ENCODE measurements at places on chromosomes 5 and 9.

DNA sequence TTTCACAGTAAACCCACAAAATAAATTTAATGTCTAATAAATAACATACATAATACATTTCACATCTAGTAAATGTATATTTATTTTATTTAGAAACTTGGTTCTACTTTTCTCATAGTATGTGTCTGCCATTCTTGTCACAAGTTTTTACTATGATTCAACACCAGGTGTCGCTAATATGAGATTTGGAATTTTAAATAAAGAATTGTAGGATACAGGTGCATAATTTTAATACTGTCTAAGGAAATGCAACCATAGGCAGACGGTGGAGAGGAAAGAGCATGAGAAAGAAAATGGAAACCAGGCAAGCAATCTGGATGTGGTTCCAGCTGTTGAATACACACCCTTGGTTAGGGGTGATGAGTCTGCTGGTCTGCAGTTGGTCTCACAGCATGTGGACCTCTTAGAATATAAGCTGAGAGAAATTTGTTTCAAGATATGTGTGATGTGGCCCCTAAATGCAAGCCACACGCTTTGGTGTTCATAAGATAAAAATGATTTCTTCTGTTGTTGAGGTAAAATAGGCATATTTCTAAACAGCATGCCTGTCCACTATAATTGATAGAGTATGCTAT lies 114.7 kb upstream of the TXNDC8 start:
- DNase-seq, result no peak

GRCh38 chr9:96343515-96344360 lies 39.8 kb downstream of the SLC35D2 start:
- DNase-seq, result no peak

- DNase-seq, result no peak
Measured at GRCh38 chr5:112646139-112646936, 91.3 kb upstream of the APC start.

DNA sequence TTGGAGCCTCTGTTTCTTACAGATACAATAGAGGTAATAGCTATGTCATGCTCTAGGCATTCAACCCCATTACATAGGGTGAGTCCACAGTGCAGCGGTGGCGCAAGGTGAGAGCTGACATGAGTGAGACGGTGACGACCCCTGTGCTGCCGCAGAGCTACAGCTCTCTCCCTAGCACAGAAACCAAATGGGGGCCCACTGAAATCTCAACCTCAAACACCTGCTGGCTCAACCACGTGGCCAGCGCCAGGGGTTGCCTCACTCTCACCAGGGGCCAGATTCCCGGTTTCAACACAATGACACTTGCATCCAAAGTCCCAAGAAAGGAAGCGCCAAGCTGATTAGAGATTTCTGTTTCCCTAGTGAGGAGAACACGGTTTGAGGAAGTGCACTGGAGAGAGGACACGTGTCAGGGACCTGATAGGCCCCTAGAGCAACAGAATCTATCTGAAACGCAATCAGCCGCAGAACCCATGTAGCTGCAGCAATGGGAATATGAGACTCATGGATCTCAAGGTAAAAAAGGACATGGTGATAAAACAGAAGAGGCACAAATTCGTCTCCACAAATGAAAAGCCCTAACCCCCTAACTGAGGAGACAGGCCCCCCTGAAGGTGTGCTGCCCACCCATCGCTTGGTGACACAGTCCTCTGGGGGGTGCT lies 114.3 kb downstream of the CRB2 start:
- no peak for DNase-seq

DNA sequence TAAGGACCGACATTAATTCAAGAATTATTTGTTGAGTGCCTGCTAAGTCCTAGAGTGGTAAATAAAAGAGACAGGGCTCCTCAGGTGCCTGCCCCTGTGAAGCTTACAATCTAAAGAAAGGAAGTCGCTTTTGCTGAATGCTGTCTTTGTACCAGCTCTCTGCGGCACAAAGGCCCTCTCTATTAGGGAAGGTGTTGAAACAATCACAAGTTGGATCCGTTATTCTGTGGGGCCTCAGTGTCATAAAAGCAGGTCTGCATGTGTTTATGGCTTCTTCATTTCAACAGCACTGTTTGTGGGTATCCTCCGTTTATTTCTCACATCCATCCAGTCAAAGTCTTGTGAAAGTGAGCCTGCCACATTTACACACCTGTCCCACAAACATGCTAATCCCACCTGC lies 7.0 kb upstream of the MVB12B start:
- no peak for DNase-seq

GRCh38 chr9:19185191-19185590 lies 45.3 kb upstream of the DENND4C start:
- no peak for DNase-seq

GRCh38 chr9:114503522-114504340 lies 1.5 kb downstream of the WHRN start:
- no peak for DNase-seq

DNA sequence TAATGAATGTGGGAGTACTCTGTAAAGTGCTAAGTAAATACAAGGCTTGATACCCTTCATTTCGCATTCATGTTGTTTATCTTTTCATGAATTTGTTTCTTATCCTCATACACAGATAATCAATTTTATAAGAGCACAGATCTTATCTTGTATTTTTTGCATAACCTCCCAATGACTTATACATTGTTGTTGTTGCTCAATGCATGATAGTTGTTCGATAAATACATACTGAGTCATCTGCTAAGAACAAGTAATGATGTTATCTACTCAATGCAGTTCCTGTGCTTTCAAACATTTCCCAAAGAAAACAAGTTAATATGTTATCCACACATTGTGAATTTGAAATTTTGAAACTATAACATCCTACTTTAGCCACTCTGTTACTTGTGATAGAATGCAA lies 60.7 kb downstream of the TAF11L14 start:
- DNase-seq, result no peak

DNA sequence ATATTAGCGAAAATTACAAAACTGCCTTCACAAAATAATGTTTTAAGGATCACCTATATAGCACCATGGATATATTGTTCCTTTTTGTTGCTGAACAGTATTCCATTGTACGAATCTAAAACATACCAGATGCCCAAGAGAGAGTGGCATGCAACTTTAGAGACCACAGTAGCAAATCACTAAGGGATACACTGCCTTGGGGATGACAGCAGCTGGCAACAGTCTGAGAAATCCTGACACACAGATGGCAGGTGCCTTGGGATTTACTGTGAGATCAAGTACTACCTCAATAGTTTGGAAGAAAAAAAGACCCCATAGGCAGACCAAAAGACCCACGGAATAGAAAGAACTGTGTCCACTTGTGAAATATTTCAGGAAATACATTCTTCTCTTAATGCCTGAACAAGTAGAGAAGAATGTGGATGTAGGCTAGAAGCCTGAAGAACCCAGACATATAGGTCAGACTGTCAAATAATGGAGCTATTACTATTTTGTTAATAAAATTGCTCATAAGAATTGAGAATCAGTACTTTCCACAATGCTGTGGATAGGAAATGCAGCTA lies 53.4 kb downstream of the PLPP1 start:
- DNase-seq, result no peak

DNA sequence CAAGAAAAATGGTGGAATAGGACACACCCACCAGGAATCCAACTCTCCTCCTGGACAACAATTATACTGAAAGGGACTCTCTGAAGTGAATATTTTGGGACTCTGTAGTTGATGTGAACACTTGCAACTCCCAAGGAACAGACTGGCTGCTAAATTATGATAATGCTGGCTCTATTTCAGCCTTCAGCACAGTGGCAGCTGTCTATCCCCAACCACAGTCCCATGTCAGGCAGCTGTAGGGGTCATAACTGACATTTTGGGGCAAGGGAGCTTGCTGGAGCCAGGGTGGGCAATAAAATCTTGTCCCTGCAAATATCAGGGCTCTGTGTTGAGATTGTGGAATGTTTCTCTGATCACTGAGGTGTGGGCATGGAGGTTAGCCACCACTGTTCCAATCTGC lies 14.2 kb downstream of the SPATA31E1 start:
- DNase-seq, result no peak

- no peak for DNase-seq
Measured at GRCh38 chr9:138115506-138115905, 237.9 kb downstream of the CACNA1B start.

DNA sequence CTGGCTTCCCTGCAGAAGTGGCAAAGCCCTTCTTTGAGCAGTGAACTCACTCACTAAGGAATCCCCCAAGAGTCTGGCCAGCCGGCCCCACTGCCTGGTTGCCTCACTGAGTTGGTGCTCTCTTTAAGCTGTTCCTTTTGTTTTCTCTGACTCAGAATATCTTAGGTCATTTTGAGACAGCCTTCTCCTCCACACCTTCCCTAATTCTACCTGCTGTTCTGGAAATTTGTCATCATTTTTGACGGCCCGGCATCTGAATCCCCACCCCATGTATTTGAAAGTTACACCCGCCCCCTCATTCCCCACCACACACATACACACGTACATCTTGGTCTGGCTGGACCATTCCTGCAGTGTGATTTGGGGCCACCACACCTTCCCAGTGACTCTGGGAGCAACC lies 41.8 kb downstream of the FGF1 start:
- no peak for DNase-seq

DNA sequence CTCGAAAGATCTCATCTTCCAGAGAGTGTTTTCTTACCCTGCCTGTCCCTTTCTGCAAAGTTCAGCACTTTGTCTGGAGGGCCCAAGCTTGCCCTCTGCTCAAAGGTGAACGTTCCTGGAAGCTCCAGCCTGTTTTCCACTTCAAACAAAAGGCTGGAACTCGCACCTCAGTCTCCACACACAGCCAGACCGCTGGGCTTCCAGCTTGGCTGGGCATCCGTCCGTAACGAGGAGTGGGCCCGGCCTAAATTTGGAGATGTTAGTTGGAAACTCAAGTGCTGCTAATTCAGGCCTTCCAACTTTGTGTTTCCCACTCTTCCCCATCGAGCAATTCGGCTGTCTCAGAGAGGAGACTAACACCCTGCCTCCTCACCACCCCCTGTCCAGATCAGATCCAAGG lies 35.1 kb downstream of the FGF18 start:
- no peak for DNase-seq

GRCh38 chr5:10567121-10567591 lies 3.3 kb downstream of the ANKRD33B start:
- DNase-seq, result no peak

All from activated gamma-delta T cell treated with Interleukin-2 at 50 U/mL for 16 hours (primary cell).